ENCODE measurements at places on chromosomes 12 and 14.

DNA sequence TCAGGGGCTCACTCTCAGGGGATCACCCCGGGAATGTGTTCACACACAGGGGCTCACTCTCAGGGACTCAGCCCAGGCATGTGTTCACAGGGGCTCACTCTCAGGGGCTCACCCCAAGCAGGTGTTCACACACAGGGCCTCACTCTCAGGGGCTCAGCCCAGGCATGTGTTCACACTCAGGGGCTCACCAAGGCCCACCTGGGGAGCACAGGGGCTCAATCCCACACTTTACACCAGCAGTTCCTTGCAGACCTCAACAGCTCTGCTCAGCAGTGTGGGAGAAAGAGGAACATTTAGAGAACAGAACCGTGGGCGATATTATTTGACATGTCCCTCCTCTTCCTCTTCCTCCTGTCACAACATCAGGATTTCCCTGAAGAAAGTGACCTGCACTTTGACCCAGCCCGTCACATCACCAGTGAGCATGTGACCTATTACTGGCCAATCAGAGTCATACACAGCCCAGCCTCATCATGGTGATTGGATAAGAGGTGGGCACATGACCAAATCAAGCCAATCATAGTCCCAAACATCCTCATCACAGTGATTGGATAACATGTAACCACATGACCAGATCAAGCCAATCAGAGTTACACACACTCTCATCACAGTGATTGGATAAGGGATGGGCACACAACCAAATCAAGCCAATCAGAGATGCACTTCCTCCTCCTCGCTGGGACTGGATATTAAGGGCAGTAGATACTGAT is 359.4 kb upstream of the SFSWAP start:
- DNase-seq, result no peak

DNA sequence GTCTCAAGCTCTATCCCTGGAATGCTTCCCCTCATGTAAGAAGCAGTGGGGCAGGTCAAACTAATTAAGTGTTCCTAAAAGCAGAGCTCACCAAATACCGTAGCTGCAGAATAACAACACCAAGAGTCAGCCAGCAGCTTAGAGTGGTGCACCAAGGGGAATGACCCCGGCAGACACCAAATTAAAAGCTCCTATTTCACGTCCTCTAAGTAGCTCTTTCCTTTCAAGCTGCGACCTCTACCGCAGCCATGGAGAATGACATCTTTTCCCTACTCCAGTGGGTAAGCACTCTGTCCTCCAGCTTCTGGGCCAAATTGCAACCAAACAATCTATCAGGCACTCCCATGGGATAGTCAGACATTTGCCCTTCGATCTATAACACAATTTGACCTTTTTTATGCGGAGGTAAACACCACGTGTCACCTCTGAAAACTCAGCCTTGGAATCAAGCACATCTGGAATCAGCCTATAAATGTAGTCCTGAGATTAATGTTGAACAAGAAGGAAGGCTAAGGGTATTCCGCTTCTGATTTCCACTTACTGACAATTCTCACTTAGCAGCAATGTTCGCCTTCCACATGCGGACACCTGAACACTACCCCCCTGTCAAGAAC is 67.6 kb upstream of the CDKN3 start:
- peak; percentile 35 for DNase-seq

GRCh38 chr12:46214668-46215436 is 54.0 kb downstream of the SLC38A1 start:
- peak; percentile 94 for DNase-seq

DNA sequence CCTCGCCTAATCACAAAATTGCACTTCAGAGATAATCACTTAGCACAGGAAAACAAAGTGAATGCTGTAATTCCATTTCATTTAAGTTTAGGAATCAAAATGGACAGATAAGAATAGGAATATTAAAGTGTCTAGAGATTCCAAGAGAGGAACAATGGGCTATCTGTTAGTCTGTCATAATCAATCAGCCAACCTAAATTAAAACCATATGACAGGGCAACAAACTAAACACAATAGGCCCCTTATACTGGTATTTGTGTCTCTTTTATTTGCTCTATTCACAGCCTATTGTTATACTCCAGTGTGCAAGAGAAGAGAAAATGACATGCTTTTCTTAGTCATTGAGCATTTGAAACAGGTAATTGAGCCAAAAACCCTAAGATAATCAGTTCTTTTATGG is 259.4 kb downstream of the PRKD1 start:
- DNase-seq, result no peak

DNA sequence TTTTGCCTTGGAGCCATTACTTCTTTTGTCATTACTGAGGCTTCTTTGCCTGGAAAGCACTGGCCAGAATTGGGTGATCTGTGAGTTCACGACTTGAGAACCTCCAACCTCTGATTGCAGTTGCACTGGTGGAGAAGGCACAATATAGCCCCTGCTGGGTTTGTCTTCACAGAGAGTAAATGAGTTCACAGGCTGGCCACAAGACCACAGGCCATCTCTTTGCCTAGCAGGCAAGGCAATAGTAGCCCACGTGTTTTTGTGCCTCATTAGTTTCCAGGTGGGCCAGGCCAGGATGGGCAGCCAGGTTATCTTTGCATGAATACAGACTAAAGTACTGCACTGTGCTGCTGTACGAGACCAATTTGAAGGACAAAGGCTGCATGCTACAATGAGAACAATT is 468.8 kb downstream of the NRXN3 start:
- no peak for DNase-seq

DNA sequence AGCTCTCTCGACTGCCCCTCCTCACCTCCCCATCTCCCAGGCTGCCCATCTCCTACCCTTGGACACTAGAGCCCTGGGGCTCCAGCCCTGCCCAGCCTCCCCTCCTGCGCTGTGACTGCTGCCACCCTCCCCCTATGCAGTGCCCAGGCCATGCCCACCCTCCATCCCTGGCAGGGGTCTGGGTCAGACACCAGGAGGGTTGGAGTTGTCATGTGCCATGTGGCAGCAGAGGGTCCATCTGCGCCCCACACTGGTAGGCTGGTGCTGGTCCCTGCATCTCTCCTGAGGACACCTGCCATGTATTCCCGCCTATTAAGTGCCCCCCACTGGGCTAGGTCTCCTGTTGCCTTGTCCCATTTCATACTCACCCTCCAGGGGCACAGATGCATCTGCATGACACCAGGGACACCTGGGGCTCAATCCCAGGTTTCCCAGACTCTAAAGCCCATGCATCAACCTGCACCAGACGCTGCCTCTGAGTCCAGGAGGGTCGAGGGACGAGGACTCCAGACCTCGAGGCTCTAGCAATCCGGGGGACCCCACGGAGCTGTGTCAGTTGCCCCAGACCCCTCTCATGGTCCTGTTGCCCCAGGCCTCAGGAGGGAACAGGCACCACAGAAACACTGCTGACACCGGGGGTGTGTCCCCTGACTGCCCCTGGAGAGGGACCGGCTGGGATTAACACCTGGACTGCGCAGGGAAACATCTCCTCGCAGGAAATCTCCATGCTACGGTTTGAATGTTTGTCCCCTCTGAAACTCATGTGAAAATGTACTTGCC is 23.4 kb upstream of the SFSWAP start:
- no peak for DNase-seq

DNA sequence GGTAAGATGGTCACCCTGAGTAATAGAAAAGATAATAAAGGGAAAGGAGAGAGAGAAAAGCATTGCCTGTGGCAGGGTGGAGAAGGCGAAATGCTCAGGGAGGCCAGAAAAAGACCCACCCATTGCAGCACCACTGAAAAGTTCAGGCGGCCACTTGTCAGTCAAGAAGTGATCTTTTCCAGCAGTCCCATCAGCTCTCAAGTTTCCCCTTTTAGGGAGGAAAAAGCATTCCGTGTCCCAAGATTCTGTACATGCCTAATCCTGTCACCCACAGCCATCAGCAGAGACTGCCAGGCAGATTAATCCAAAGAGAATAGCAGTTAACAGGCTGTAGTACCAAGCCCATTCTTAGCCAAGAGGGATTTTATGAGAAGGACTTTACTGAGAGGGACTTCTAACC is 11.9 kb downstream of the SLC38A1 start:
- no peak for DNase-seq

DNA sequence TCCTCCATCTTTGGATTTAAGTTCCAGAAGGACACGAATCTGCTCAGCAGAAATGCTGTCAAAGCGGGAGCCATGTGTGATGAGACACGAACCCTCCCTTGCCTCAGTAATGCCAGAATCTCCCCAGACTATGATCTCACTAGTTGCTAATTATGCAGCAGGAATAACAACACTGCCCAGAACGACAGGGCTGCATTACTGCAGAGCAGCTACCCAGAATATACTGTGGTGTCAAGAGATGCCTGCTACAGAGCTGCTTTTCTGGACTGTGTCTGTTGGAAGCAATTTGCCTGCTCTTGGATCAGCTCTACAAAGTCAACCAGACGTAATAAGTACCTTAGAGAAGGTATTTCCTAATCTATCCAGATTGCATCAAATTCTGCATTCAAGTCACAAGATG is 5.5 kb downstream of the CSRNP2 start:
- no peak for DNase-seq

DNA sequence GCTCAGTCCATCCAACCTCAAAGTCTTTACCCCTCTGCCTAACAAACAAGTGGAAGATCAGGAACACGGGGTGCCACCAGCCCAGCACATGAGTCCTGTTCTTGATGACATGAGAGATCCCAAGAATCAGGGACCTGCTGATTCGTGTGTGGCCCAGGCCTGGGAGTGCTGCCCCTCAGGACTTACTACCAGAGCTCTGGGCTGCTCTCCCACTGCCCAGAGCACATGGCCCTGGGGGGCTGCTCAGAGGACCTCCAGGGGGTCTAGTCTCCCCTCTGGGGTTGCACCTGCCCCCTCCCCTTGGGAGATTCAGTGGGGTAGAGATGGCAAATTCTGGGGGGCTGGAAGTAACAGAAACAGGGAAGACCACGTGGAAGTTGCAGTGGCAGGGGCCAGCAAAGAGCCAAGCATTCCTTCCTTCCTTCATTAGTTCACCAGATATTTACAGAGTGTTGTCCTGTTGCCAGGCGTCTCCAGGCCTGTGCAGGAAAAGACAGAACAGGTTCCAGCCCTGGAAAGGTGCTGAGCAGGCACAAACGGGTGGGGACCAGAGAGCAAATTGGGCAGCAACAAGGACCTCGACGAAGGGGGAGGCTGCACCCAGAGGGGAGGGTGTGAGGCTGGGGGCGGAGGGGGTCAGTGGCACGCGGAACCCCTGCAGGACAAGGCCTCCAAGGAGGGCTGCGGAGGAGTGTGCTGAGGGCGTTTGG is 45.1 kb upstream of the MEG3 start:
- DNase-seq, result no peak

All from MM.1S (cell line).